ENCODE measurements at places on chromosomes 13 and 19.

GRCh38 chr13:112103961-112104880 lies 37.3 kb downstream of the SOX1 start:
- no peak for DNase-seq

DNA sequence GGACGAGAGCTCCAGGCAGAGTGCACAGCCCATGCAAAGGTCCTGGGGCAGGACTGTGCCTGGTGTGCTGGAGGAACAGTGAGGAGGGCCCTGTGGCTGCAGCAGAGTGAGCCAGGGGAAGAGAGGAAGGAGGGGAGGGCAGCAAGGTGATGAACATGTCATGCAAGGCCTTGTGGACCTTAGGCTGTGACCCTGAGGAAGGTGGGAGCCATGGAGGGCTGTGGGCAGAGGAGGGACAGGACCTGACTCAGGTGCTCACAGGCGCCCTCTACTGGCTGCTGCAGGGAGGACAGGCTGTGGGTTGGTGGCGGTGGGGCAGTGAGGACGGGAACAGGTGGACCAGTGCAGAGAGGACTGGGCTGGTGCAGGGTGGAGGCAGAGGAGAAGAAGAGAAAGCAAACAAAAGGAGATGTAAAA lies 170.3 kb downstream of the PTPRS start:
- no peak for DNase-seq

DNA sequence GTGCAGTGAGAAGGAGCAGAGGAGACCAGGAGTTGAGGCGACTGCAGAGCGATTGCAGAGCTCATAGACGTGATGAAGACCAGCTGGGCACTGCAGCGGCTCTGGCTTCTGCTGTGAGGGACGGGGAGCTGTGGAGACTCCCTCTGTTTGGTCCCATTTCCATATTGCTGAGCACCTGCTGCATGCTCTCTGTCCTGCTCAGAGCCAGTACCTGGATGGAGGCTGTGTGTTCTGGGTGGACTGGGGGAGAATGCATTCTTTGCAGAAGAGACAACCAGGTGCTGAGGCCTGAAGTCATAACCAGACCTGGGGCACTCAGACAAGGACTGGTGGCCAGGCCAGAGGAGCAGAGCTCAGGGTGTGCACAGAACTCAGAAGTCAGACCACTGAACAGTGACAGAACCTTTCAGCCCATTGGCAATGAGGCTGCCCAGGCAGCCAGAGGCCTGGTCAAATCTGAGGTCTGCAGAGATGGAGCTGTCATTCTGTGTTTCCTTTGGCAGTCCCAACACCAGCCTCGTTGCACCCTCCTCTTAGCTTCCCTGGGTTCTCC lies 1.3 kb upstream of the A1BG start:
- no peak for DNase-seq

DNA sequence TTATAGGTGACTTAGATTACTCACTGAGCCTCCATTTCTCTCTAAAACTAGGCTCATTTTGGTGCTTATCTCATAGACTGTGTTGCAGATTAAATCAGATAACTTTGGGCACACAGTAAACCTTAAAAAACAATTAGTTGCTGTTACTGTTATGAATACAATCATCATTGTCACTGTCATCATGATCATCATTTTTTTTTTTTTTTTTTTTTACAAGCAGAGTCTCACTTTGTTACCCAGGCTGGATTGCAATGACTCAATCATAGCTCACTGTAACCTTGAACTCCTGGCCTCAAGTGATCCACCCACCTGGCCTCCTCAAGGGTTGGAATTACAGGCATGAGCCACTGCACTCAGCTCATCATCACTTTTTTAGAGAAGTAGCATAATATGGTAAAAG lies 60.0 kb downstream of the VWA8 start:
- no peak for DNase-seq

- no peak for DNase-seq
Observed at GRCh38 chr13:76000131-76000530, 364.0 kb downstream of the LMO7 start.

- DNase-seq, result no peak
Observed at GRCh38 chr13:35342440-35342839, 134.0 kb downstream of the MAB21L1 start.

- no peak for DNase-seq
Observed at GRCh38 chr13:74048756-74049155, 85.4 kb downstream of the KLF12 start.

DNA sequence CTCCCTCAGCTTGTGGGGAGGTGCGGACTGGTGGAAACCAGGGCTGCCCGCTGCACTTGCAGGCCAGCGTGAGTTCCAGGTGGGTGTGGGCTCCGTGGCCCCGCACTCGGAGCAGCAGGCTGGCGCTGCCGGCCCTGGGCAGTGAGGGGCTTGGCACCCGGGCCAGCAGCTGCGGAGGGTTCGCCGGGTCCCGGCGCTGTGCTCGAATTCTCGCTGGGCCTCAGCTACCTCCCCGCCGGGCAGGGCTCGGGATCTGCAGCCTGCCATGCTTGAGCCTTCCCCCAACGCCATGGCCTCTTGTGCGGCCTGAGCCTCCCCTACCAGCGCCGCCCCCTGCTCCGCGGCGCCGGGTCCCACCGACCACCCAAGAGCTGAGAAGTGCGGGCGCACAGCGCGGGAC lies 71.6 kb upstream of the ADGRL1 start:
- no peak for DNase-seq

DNA sequence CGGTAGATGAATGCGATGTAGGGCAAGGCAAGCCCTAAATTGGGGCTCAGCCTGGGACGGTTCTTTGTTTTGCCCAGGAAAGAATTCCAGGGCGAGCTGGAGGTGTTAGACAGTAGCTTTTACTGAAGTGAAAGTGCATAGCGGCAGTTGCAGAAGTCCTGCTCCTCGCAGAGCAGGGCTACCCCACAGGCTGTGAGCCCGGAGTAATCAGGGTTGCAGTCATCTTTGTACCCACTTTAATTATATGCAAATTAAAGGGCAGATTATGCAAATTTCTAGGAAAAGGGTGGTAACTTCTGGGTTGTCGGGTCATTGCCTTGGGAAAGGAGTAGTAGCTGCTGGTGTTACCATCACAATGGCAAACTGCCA lies 30.5 kb downstream of the VAV1 start:
- no peak for DNase-seq

DNA sequence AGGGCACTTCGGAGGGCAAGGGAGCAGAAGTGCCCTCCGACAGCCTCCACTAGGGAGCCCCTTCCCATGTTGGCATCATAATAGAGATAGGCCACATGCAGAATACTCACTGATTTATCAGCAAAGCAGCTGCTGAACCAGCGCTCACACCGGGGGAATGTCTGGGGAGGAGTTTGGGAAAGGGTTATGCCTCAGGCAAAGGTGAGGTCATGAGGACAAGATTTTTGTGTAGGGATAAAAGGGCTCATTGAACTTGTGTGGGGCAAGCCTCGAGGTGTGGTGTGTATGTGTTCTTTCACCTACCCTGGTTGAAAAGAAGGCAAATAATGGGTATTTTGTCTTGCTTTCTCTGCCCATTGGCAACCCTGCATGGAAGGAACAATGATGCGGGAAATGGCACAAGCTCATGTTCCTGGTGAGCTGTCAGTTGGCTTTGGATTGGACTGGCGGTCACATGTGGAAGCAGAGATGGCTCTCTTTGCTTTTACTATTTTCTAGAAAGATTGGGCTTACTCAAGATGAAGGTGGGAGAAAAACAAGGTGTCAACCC lies 39.1 kb upstream of the SLC7A9 start:
- no peak for DNase-seq

- DNase-seq, result no peak
Observed at GRCh38 chr19:38699647-38700349, 44.5 kb downstream of the CAPN12 start.

- DNase-seq, result peak; percentile 77
Observed at GRCh38 chr19:38224014-38224862, at the start of gene DPF1. TSS of gene DPF1 (minus strand) at chr19:38224222. CDS start at chr19:38224142, 80 bp downstream.

- no peak for DNase-seq
Observed at GRCh38 chr13:109500146-109500773, 286.1 kb downstream of the IRS2 start.

DNA sequence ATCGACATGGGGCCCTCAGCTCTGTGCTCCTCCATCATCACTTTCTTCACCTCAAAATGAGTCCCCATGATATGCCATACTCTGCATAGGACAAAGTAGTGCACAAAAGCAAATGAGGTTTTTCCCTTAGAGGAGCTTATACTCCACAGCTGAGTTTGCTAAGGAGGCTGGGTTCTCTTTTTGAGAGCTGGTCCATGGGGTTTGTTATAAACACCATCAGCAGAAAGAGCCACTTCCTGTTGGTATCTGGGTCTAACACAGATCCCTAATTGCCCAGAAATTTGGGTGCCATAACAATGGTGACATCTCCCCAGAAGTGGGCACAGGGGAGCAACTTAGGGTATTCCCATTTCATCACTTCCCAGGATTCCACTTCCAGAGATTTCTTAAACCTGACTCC lies 395.7 kb downstream of the FOXO1 start:
- DNase-seq, result no peak

DNA sequence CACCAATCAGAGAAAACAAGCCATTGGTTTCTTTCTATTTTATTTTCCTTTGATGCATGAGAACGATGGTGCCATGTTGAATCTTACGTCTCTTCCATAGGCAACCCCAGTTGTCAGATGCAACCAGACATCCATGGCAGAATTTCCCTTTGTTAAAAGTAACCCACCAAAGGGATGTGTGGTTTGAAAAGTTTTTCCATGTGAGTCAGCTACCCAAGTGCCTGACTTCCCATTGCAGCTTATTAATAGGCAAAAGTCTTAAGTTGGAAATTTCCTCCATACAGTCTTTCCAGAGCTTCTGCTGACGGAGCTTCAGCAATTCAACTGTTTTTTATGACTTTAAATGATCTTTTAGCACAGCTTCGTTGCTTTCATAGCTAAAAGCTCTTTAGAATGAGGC lies 73.8 kb upstream of the FAM216B start:
- no peak for DNase-seq

GRCh38 chr13:32026623-32027022 lies 5.0 kb upstream of the FRY start:
- DNase-seq, result no peak

DNA sequence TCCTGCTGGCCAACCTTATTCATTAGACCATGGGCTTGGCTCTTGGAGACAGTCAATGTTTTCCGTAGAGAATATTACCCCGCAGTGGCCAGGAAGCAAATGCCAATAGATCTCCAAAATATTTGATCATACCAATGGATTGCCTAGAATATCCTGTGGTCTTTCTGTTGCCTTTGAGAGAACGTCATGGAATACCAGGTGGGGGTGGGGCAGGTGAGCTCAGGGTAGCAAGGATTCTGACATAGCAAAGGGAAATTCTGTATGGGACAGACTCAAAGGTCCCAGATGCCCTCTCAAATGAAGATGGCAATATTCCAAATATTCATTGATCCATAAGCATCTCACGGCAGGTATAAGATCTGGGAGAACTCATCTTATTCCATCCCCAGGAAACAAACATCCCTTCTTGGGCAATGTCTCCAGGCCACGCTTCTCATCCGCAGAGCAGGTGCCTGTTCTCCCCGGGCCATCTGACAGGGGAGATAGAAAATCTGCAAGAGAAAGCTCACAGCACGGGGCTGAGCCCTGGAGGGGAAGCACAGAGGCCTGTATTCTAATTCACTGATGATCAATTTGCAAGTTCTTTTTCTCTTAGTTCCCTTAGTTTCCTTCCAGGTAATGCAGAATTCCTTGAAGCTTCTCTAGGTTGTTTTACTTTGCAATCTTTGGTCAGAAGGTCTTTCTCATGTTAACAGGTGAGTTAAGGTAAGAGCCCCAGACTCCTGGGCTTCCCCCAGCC lies 69.6 kb upstream of the TSHZ3 start:
- no peak for DNase-seq

GRCh38 chr13:96141032-96141431 lies 51.1 kb downstream of the HS6ST3 start:
- no peak for DNase-seq
